IgD-negative memory B cell (primary cell): ENCODE measurements at places on chromosomes 1 and 21. TPM values are rescaled to one million over a fixed set of nuclear protein-coding genes. Genes with fewer than 3 reads are reported as not detected.

Gene FLG2
- polyA plus RNA-seq = not detected

Gene PRPF38B
- polyA plus RNA-seq = 26.2 TPM

Gene MSH4
- 0.10 TPM for polyA plus RNA-seq

Gene PLXNA2
- 0.15 TPM for polyA plus RNA-seq

Gene HIPK1
- 6.1 TPM for polyA plus RNA-seq

Gene GNPAT
- polyA plus RNA-seq = 40.1 TPM

Gene RPTN
- polyA plus RNA-seq = not detected

Gene RO60
- polyA plus RNA-seq = 76.0 TPM

Gene C1orf53
- polyA plus RNA-seq = not detected

Gene RXFP4
- polyA plus RNA-seq = 0.78 TPM

Gene IGSF21
- not detected for polyA plus RNA-seq

Gene PI4KB
- 67.9 TPM for polyA plus RNA-seq

Gene IVNS1ABP
- 35.4 TPM for polyA plus RNA-seq

Gene EPHB2
- not detected for polyA plus RNA-seq

Gene MIXL1
- polyA plus RNA-seq = 1.6 TPM

Gene PSMG1
- polyA plus RNA-seq = 39.4 TPM

Gene RGSL1
- polyA plus RNA-seq = not detected
